ENCODE measurements at places on chromosomes 3 and 15.

DNA sequence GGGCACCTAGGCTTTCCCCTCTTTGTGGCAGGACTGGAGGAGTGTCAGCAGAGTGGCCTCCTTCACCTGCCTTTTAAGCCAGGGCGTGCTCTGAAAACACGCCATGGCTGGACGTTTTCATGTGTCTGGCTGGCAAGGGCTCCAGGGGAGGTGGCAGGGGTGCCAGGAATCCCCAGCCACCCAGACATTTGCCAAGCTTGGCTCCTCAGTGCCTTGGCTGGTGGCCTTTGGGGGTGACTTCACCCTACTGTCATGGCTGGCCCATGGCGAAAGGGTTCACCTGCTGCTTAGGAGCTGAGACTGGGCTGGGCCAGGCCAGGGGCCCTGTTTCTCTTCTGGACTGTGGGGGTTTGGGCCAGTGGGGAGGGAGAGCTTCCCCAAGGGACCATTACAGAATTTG, 17.6 kb downstream of the KLF13 start:
- DNase-seq = no peak

DNA sequence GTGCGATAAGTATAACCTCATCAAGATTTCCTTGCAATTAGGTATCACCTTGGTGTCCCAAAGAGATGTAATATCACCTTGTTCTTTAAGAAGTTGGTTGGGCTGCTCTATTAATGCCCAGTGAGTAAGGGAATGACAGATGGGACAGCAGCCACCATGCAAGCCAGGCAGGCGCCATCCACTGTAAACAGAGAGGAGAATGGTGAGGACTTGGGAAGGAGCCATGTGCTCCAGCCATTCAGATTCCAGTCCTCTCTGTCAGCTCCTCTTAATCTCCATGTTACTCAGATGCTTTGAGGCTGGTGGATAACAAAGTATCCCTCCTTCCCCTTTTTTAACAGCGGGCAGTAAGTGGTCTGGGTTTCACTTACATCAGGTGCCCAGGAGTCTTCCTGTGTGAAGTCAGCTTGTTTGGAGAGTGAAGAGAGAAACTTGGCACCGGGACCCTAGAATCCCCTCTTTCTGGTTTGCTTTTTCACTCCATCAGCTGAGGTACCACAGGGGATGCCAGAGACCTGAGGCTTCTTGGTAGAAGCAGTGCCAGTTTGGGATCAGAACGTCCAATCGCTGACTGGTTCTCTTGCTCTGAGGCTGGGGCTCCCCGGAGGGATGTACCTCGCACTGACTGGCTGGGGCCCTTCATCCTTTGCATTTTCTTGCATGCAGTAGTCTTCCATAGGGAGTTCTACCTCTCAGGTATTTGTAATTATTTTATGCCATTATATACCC, 29.5 kb downstream of the SLCO3A1 start:
- DNase-seq = no peak

GRCh38 chr15:95990833-95991232, 339.7 kb upstream of the NR2F2 start:
- no peak for DNase-seq

GRCh38 chr3:108333961-108334360, 37.6 kb downstream of the HHLA2 start:
- no peak for DNase-seq

- no peak for DNase-seq
These were observed 5.2 kb upstream of the MPI start for GRCh38 chr15:74884428-74885223.

DNA sequence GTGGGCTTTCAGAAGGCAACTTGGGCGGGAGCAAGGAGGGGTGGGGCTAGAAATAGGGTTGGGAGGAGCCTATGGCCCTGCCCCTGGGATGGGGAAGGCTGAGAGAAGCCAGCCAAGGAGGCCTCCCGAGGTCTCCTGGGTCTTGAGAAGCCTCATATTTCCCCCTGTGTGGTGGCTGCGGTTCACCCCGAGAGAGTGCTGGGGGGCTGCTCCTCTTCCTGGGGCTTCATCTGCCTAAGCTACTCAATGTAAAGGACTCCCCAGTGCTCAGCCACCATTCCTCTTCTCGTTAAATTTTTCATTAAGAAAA, 174.3 kb downstream of the SMAD6 start:
- DNase-seq = no peak
